ENCODE measurements at places on chromosomes 7 and 10.

GRCh38 chr10:59670269-59670668, 39.4 kb downstream of the SLC16A9 start:
- no peak for DNase-seq

GRCh38 chr7:41217306-41217705, 485.6 kb downstream of the INHBA start:
- no peak for DNase-seq

DNA sequence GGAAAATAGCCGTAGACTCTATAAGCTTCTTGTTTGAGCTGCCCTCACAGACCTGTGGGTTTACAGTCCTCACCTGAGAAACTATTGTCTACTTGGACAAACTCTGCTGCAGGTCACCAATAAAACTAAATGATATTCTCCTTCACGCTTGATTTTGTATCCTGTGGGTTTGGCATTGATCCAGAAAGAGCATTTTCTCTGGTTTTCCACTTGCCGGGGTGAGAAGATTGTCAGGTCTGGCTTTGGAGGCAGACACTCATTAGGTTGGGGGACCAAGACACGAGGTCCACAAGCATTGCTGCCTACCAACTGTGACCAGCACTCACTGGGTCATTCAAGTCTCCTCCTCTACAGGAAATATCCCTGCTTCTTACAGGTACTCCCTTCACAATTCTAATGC, 68.5 kb downstream of the CDC14C start:
- no peak for DNase-seq

GRCh38 chr7:116732788-116733694, 61.0 kb downstream of the MET start:
- no peak for DNase-seq

- DNase-seq: no peak
These were observed 302.9 kb upstream of the ZMIZ1 start for GRCh38 chr10:78765726-78766335.

- DNase-seq: no peak
These were observed 73.7 kb downstream of the CTBP2 start for GRCh38 chr10:125086691-125087090.

GRCh38 chr10:27687326-27687725, 58.3 kb downstream of the MKX start:
- DNase-seq: no peak

DNA sequence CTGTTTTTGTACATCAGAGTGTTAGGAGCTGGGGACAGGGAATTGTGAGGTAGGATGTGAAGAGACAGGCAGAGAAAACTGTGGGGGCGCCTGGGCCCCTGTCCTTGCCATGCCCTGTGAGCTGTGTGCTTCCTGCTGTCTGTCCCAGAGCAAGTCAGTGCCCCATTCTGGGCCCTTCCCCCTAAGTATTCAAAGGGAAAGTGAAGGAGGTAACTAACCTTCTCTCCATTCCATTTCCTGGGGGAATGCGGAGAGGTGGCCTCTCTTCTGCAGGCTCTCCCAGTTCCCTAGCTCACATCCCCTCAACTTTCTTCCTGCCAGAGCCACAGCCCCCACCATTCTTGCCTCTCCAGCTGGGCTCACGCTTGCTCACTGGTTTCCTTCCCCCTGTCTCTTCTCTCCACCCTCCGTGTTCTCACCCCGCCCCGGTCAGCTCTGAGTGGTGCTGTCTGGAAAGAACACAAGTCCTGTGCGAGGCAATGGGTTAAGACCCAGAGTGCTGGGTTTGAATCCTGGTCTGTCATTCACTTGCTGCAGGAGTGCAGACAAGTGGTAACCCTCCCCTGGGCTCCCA, 9.7 kb upstream of the VSIR start:
- no peak for DNase-seq

- no peak for DNase-seq
These were observed 39.7 kb downstream of the CACNB2 start for GRCh38 chr10:18179891-18180290.
